ENCODE measurements at places on chromosomes 3 and 15. TPM values are rescaled to one million over a fixed set of nuclear protein-coding genes. Genes with fewer than 3 reads are reported as not detected.

DNA sequence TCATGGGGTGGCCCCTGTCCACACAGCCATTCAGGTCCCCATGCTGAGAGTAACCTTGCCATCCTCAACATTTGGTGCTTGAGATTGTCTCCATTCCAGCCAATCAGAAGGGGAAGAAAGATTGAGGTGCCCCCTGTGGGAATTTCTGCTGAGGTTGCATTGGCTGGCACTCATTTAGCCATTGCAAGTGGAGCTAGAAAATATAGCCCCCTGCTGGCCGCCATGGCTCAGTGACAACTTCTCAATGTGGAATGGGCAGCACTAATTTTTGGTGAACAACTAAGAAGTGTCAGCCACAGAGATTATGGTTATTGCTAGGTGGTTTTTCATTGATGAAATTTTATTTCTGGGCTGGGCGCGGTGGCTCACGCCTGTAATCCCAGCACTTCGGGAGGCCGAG is 22.0 kb downstream of the COL6A6 start:
- H3K27me3 ChIP-seq: no peaks in the 10 kb centered on the region
- H3K4me1 ChIP-seq: peaks cover 4% of the 10 kb centered on the region
- no peak for DNase-seq
- H3K36me3 ChIP-seq: no peaks in the 10 kb centered on the region
- H3K4me3 ChIP-seq: no peak overlapping the region

DNA sequence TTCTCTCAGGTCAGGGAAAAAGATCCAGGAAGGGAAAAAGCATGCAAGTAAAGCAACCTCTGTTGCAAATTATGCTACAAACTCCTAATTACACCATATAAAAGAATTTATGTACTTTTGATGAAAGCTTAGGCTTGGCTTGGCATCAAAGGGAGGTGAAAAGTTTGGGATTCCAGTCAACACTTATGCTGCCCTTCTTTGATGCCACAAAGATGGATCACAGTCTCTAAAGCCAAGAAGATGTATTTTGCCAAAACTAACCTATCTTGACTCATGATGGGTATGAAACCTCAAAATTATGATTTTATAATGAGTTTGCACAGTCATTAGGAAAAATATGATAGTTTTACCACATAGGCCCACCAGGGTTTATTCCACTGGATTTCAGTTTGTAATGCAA is 101.0 kb upstream of the CCDC80 start:
- H3K27ac ChIP-seq: no peak overlapping the region
- H3K27me3 ChIP-seq: no peaks in the 10 kb centered on the region
- peaks cover 7% of the 10 kb centered on the region for H3K4me1 ChIP-seq
- no peaks in the 10 kb centered on the region for H3K36me3 ChIP-seq
- H3K4me3 ChIP-seq: no peak overlapping the region

PROK2 gene
- total RNA-seq: 0.71 TPM

GOLGA6L4 gene
- total RNA-seq: 4.9 TPM

TCF12 gene
- 107 TPM for total RNA-seq

SPTSSB gene
- total RNA-seq: not detected

TASOR gene
- 78.4 TPM for total RNA-seq

All from thoracic aorta (tissue), 2 donors.